ENCODE measurements at places on chromosomes 4 and X.

DNA sequence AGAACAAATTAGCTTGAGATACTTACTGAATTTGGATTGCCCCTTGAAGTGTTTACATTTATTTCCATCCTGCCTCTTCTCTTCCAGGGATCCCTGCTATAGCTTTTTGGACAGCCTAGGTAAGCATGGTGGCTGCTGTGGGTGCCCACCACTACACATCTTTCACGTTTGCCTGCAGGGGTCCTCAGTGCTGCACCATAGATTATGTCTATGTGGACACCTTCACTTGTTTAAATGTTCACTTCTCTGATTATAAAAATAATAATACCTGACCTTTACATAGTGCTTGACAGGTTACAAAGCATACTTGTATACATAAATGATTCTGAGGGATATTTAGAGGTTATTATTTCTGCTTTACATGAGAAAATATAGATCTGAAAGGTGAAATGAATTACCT is 67.9 kb upstream of the SLC4A4 start:
- DNase-seq, result peak; percentile 46

- DNase-seq, result no peak
Measured at GRCh38 chrX:109863811-109864210, 130.8 kb upstream of the ACSL4 start.

DNA sequence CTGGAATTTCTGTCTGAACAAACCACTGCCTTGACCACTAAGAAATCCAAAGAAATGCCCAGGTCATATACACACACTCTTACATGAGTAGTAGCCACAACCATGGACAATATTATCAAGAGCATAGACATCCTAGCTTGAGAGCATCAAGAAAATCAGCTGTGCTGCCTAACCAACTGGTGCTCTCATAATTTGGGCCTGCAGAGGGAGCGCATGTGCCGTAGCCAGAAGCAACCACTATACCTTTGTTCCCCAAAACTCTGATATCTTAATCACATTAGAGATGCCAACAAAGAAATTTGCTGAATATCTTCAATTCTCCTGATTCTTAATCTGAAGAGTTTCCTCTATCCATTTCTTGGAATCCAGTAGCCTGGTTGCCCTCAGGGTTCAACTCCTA is 163.6 kb downstream of the ZNF674 start:
- DNase-seq, result no peak

DNA sequence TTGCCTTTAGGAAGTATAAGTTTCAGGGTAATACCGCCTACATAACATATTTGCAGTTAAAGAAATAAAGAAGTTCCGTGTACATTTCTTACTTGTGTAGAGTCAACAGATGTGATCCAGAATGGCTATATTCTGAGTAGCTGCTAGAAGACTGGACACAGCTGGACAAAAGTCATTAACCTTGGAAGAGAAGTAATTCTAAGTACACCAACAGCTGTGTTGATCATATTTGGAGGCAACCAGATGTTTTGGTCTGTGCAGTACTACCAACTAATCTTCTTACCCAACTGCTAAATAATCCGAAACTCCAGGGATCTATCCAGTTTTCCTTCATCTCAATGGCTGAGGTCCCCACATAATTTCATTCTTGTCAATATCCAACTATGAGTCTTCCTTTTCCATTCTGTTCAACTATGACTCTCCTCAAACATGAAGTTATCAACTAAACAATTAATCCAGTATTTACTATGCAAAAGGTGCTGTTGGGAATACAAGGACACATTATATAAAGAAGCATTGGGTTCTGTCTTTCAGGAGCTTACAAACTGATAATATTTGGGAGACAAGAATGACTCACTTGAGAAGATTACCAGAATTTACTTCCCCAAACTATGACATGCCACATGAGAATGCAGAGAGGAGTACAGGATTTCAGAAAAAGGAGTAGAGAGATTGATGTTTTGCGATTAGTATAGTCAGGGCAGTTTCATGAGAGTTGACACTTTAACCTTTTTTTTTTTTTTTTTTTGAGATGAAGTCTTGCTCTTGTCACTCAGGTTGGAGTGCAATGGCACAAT is 78.2 kb downstream of the COL4A6 start:
- no peak for DNase-seq

GRCh38 chr4:55169352-55169961 is 44.1 kb upstream of the KDR start:
- no peak for DNase-seq

- DNase-seq, result no peak
Measured at GRCh38 chrX:43176686-43177085, 398.7 kb upstream of the PPP1R2C start.

- DNase-seq, result no peak
Measured at GRCh38 chr4:40769266-40769665, 19.5 kb downstream of the NSUN7 start.
